Stimulated activated CD8-positive, alpha-beta memory T cell treated with anti-CD3 and anti-CD28 coated beads, Interleukin-12 subunit alpha, Interleukin-12 subunit beta, amount 100 ng/mL, for 4 hours (primary cell): ENCODE measurements at places on chromosomes 16 and 17.

DNA sequence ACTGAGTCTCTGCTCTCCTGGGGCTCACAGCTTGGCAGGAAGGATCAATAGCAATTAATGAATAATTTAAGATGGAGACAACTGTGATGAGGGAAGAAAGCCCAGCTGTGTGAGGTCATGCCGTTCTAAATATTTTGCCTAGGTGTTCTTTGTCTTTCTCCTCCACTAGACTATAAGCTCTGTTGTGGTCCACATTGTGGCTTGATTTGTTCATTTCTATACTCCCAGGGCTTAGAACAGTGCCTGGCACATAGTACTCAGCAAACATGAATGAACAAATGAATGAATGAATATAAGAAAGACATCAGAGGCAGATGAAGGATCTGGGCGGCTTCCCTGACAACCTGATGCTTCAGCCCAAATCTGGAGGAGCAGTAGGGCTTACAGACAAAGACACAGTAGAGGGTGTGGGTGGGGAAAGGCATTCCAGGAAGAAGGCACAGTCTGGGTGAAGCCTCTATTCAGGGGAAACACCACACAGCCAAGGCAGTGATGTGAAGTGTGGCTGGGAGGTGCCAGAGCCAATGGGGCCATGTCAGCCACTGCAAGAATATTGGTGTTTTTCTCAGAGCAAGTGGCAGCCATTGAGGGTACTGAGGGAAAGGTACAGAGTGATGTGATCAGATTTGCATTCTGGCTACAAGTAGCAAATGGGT, 8.3 kb downstream of the CDH13 start:
- DNase-seq = no peak

- no peak for DNase-seq
These were observed 20.3 kb downstream of the TMEM235 start for GRCh38 chr17:78251773-78252103.

- DNase-seq = no peak
These were observed 1.7 kb downstream of the BLMH start for GRCh38 chr17:30290077-30290476.

DNA sequence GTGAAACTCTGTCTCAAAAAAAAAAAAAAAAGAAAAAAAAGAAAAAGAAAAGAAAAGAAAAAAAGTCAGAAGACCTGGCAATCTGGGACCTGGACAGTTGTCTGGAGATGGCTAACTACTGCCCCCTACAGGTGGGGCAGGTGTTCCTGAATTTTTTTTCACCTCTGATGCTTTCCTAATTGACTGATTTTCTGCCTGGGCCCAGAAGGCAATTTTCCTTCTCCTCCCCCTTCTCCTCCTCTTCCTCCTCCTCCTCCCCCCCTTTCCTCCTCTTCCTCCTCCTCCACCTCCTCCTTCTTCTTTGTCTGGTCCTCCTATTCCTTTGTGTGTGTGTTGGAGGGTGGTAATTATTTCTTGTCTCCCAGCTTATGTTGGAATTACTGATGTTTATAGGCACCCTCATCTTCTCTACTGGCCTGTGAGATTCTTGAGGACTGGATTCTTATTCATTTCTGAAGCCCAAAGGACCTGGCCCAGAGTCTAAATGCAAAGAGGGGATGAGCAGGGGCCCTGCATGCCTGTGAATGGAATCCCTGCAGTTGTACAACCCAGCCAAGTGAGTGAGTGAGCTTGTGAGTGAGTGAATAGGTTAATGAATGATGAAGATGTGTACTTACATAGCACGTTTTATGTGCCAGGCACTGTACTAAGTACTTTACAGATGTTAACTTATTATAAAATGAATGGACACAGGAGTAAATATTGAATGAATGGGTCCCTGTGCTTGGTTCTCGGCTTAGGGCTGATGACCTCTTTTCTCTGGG, 26.9 kb downstream of the IRX5 start:
- DNase-seq = no peak

DNA sequence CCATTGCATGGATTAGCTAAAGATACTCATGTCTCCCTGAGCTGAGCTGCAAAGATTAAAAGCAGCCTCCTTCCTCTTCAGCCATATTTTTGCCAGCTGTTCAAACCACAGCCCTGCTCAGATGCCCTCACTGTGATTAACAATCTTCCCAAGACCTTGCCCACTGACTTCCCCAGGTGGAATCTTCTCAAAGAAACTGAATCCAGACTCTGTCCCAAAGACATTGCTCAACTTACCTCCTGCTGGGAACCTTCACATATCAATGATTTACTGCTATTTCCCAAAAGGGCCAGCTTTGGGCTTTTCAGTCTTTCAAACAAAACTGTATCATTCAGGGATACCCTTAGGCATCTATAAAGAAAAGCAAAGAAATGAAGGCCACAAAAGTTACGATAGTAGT, 9.2 kb downstream of the C17orf67 start:
- DNase-seq = no peak

- peak; percentile 57 for DNase-seq
These were observed at the start of gene THRA for GRCh38 chr17:40062329-40063186. TSS of gene THRA (plus strand) at chr17:40062965. CDS start at chr17:40074489, 11,524 bp downstream.

- no peak for DNase-seq
These were observed 18.9 kb downstream of the GALNS start for GRCh38 chr16:88837806-88838205.

GRCh38 chr16:20829536-20829935, 23.2 kb downstream of the REXO5 start:
- no peak for DNase-seq

DNA sequence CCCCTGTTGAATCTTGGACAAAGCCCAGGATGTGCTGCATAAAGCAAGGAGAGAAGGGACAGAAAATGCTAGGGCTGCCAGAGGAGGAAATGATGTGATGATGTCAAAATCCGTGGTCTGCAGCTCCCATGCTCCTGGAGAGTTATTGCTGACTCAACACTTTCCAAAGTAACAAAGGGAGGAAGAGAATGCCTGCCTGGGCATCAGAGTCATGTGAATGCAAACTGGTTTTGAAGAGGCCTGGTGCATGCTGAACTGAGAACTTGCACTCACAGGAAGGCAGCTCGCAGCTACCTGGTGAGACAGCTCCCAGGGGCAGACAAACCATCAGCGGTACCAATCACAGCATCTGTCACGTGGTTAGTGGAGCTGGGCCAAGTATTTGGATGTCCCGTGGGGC, 2.8 kb downstream of the MARVELD3 start:
- no peak for DNase-seq

- no peak for DNase-seq
These were observed 44.9 kb downstream of the CDRT4 start for GRCh38 chr17:15422392-15422965.

GRCh38 chr16:3401719-3402397, 843 bp downstream of the ZNF174 start:
- DNase-seq = no peak

DNA sequence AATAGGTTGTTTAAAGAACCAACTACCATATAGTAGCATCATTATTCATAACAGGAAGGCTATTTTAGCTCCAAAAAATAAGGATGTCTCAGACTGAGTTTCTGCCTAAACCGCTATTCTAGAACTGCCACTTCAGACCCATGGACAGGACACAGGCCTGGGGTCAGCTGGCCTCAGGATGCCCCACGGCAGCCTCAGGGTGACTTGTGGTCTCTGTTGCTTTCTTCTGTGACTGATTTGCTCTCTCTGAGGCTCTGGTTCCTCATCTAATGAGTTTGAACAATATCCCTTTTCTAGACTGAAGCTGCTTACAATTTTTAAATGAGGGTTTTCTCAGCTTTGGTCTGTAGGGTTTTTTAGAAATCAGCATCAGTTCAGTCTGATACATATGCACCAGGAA, 31.8 kb upstream of the IRF8 start:
- DNase-seq = no peak
